ENCODE measurements at places on chromosomes 12 and 14.
A peak's percentile ranks its signal among the peaks of the same experiment; 100 is the strongest.

GRCh38 chr12:46490635-46491034 lies 118.1 kb upstream of the SLC38A2 start:
- DNase-seq, result no peak

GRCh38 chr12:795305-795704 lies 42.9 kb downstream of the WNK1 start:
- DNase-seq, result peak; percentile 43

DNA sequence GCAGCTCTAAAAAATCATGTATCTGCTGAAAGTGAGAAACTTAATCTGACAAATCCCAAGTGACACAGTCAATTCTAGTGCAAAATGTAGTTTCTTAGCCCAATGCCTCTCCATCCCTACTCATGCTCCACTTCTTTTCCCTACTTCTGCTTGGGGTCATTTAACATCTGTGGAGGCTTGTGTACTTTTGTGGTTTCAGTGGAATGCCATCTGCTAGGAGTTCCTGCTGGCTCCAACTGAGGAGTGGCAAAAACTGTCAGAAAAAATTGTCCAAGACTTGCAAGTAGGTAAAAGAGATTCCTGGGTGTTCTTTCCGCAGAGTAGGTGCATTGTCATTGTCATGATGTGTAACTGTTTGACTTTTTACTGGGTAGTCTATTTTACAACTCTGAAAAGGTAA lies 12.5 kb upstream of the AVPR1A start:
- no peak for DNase-seq

- DNase-seq, result no peak
These were observed 472.9 kb downstream of the NELL2 start for GRCh38 chr12:44403185-44403584.

- DNase-seq, result no peak
These were observed 89.7 kb upstream of the BCL11B start for GRCh38 chr14:99361596-99362215.

DNA sequence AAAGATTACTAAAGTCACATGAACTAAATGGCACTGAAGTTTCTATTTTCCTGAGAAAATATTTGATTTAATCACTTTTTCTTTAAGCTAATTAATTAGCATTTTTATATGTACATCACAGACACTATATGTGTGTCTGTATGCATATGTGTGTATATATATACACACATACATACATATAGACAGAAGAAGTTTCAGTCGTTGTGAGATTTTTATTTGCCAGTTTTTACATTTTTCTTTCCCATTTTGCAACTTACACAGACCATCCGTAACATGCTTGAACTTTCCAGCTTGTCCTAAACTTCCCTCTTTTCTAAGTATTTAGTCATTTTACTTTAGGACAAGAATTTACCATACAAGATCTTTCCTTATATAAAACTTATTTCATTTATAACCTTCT lies 299.1 kb downstream of the IPO8 start:
- no peak for DNase-seq

DNA sequence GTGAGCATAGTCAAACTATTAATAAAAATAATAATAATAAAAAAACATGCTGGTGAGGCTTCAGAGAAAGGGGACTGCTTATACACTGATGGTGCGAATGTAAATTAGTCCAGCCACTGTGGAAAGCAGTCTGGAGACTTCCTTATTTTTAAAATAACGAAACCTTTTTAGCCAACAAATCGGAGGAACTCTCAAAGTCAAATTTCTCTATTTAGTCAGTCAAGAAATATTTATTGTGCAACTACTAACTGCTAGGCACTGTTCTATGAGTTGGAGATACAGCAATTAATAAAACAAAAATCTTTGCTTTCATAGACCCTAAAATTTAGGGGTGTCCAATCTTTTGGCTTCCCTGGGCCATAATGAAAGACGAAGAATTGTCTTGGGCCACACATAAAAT lies 10.8 kb downstream of the TAOK3 start:
- DNase-seq, result no peak

DNA sequence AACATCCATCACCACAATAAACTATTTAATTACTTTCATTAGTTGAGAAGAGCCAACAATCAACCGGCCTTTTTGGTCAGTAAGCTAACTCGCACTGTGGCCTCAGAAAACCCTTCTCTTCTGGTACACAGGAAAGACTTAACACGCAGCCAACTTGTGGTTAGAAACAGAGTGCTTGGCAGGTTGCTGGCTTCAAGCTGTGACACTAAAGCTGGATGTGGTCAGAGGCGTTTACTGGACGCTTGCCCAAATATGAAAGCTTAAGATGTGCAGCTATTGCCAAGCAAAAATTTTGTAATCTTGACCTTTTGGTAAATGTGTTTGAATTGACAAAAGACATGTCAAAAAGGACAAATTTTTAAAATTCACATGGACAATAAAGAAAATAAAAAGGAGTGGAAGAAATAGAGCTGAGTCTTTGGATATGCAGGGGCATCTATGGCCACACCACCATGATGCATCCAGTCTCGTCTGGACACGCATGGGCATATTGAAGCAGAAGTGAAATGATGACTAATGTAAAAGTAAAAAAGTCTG lies 2.6 kb upstream of the KLRK1 start:
- DNase-seq, result peak; percentile 74

DNA sequence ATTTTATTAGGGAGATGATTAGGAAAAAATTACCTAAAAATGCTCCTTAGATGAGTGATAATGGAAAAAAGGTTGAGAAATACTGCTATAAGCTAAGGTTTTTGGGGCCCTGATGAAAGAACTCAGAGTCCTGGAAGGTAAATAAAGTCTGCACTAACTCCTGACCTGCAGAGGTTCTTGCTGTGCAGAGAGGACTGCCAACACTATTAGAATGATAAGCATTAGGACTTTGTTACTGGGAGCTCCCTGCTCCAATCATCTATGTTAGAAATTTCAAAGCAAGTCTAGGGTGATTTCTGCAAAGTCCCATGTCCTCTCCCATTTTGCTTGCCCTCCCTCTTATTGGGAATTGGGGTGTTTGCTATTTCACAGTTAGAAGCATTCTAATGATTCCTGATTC lies 112.2 kb downstream of the SMOC1 start:
- no peak for DNase-seq

DNA sequence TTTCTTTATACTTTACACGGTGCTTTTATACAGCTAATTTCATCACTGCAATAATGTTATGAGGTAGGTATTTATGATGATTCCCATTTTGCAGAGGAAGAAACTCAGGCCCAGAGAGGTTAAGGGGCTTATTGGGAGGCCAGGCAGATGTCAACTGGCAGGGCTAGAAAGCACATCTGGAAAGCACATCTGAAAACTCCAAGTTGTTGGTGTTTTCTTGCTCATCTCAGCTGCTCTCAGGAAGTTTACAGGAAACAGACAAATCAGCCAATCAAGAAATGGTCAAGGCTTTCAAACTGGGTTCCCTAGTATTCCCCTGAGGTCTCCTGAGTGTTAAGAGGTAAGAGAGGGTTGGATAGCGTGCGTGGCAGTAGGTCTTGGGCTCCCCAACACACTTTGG lies 124.1 kb upstream of the MED13L start:
- no peak for DNase-seq

Measured in natural killer cell (primary cell).